ENCODE measurements at places on chromosomes 7 and 10. TPM values are rescaled to one million over a fixed set of nuclear protein-coding genes. Genes with fewer than 3 reads are reported as not detected.

DNA sequence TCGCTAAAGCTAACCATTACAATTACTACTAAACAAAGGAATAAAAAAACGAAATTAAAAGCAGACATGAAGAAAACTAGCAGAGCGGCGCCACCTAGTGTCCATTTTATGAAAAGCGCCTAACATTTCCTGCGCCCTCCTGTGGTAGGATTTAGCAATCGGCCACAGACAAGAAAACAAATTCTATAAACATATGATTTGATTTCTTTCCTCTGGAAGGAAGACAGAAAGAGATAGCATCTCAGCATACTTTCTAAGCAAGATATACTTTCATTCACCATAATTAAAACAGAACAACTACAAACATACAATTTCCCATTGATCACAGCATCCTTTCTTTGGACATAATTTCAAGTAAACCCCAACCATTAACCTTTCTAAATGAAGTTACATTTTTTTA, 337.7 kb upstream of the NPVF start:
- H3K4me1 ChIP-seq: no peaks in the 10 kb centered on the region
- H3K4me3 ChIP-seq: no peak overlapping the region

SLC25A13 gene
- 6.9 TPM for total RNA-seq

DNA sequence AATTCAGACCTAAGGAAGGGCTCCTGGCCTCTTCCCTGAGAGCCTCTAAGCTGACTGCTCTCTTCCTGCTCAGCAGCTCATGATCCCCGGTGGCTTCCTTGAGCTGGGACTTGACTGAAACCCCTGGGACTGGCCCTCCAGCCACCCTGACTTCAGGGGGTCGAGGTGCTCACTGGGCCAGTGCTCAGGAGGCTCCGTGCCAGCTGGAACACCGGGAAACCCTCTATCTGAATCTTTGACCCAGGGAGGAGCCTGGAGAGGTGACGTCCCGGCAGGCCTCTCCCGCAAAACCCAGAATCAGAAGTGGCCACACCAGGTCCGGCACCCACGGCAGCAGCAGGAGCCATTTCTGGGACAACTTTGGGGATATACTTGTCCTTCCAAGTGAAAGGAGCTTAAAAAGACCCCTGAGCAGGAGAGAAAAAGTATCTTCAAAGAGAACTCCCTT, 110.7 kb downstream of the WDR37 start:
- H3K36me3 ChIP-seq: no peaks in the 10 kb centered on the region
- H3K4me3 ChIP-seq: no peak overlapping the region
- no peak overlapping the region for H3K27ac ChIP-seq

- peaks cover 14% of the 10 kb centered on the region for H3K36me3 ChIP-seq
- no peak overlapping the region for H3K4me3 ChIP-seq
- H3K27me3 ChIP-seq: no peaks in the 10 kb centered on the region
- H3K27ac ChIP-seq: no peak overlapping the region
These were observed 6.5 kb downstream of the ARHGAP22 start for GRCh38 chr10:48598243-48598935.

DNA sequence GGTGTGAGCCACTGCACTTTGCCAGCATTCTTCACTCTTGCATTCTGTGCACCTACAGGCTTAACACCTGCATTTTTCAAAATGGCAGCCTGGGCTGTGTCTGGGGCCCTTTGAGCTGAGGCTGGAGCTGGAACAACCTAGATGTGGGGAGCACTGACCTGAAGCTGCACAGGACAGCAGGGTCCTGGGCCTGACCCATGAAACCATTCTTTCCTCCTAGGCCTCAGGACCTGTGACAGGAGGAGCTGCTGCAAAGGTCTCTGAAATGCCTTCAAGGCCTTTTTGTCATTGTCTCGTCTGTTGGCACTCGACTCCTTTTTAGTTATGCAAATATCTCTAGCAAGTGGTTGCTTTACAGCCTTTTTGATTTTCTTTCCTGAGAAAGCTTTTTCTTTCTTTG, 82.3 kb downstream of the INPP5A start:
- no peak overlapping the region for H3K4me3 ChIP-seq
- no peaks in the 10 kb centered on the region for H3K27me3 ChIP-seq
- no peak overlapping the region for H3K27ac ChIP-seq
- no peaks in the 10 kb centered on the region for H3K4me1 ChIP-seq
- no peaks in the 10 kb centered on the region for H3K36me3 ChIP-seq

DNA sequence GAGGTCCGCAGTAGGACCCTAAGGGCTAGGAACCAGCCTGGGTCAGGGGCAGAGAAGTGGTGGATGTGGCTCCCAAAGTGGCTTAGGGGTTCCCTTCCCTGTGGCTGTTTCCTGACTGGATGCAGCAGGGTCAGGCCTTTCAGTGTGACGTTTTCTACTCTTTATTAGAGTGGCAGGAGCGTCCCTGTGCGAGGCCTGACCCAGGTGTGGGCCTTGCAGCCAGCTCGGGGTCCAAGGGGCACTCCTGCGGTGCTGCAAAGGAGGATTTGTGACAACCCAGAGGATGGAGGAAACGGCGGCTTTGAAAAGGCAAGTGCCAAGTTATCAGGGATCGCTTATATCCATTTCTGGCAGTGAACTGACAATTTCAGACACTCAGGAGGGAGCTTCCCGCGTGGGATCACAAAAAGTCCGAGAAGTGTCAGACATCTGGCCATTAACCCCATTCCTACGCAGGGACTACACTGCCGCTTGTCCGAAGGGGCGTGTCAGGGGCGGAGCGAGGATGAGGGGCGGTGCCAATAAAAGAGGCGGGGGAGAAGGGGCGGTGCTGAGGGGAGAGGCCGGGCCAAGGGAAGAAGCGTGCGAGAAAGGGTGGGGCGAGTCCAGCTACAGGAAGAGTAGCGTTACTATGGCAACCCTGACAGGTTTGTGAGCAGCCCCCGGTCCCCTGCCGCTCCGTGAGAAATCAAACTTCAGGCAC, 98.8 kb upstream of the ZNF722 start:
- H3K27ac ChIP-seq: no peak overlapping the region
- H3K27me3 ChIP-seq: no peaks in the 10 kb centered on the region
- no peaks in the 10 kb centered on the region for H3K4me1 ChIP-seq
- no peak for DNase-seq

GRCh38 chr10:67790534-67791408, 47.2 kb downstream of the DNAJC12 start:
- peak; percentile 26 for DNase-seq
- no peaks in the 10 kb centered on the region for H3K27me3 ChIP-seq
- H3K4me3 ChIP-seq: no peak overlapping the region
- no peaks in the 10 kb centered on the region for H3K4me1 ChIP-seq
- H3K27ac ChIP-seq: no peak overlapping the region
- no peaks in the 10 kb centered on the region for H3K36me3 ChIP-seq

SEMA3D gene
- total RNA-seq: 12.1 TPM

GRCh38 chr7:131370523-131370968, 42.9 kb downstream of the MKLN1 start:
- peaks cover 11% of the 10 kb centered on the region for H3K4me1 ChIP-seq
- H3K4me3 ChIP-seq: no peak overlapping the region
- H3K27me3 ChIP-seq: no peaks in the 10 kb centered on the region
- DNase-seq: peak; percentile 78

TNPO3 gene
- 55.0 TPM for total RNA-seq

- no peak overlapping the region for H3K27ac ChIP-seq
- no peaks in the 10 kb centered on the region for H3K36me3 ChIP-seq
- H3K4me3 ChIP-seq: no peak overlapping the region
- H3K4me1 ChIP-seq: no peaks in the 10 kb centered on the region
- no peaks in the 10 kb centered on the region for H3K27me3 ChIP-seq
- DNase-seq: no peak
These were observed 655.8 kb upstream of the ANKRD30A start for GRCh38 chr10:36469585-36469984.

DNA sequence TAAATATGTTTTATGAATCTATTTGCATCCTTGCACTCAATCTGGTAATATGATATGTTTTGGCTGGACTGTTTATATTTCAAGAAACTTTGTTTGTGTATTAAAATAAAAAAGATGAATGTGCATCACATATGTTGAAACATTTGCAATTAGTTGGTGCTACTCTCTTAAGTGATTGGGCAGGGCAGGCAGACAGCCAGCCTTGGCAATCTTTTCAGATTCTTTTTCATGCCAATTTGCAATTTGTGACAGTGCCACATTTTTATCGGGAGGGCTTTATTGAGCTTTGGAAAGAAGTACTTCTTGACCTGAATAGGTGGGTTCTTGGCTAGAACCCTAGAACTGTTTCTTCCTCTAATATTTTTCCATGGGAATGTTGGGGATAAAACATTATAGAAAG, 152.2 kb downstream of the NXPH1 start:
- H3K36me3 ChIP-seq: no peaks in the 10 kb centered on the region
- no peak overlapping the region for H3K4me3 ChIP-seq
- no peaks in the 10 kb centered on the region for H3K27me3 ChIP-seq
- no peaks in the 10 kb centered on the region for H3K4me1 ChIP-seq

NRG3 gene
- total RNA-seq: not detected

- no peaks in the 10 kb centered on the region for H3K4me1 ChIP-seq
- H3K4me3 ChIP-seq: no peak overlapping the region
- DNase-seq: no peak
- no peak overlapping the region for H3K27ac ChIP-seq
- no peaks in the 10 kb centered on the region for H3K27me3 ChIP-seq
These were observed 402.2 kb downstream of the DNAJB6 start for GRCh38 chr7:157739031-157739430.

DNA sequence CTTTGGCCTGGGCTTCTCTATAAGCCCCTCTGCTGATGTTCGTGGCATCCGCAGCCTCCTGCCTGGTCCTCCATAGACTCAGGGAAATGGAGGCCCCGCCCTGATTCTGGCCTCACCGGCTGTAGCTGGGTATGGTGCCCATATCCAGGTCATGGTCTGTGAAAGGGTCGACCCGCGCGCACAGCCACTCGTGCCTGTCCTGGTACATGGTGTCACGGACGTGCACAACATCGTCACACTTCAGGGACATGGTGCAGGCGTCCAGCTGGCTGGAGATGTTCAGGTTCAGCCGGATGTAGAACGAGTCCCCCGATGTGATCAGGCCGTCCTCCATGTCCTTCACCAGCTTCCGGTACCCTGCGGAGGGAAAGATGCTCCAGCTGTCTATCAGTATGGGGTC, 75.1 kb upstream of the GNA12 start:
- H3K36me3 ChIP-seq: no peaks in the 10 kb centered on the region
- no peak overlapping the region for H3K4me3 ChIP-seq
- H3K4me1 ChIP-seq: no peaks in the 10 kb centered on the region
- no peak for DNase-seq
- H3K27ac ChIP-seq: no peak overlapping the region
- no peaks in the 10 kb centered on the region for H3K27me3 ChIP-seq

DNA sequence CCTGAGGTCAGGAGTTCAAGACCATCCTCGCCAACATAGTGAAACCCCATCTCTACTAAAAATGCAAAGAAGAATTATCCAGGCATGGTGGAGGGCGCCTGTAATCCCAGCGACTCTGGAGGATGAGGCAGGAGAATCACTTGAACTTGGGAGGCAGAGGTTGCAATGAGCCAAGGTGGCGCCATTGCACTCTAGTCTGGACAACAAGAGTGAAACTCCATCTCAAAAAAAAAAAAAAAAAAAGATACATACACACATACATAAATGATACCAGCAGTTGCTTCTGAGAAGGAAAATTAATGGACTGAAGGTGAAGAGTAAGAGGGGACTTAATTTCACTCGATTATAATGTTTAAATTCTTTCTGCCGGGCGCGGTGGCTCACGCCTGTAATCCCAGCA, 40.2 kb upstream of the PAX2 start:
- no peak overlapping the region for H3K4me3 ChIP-seq
- DNase-seq: no peak
- no peaks in the 10 kb centered on the region for H3K36me3 ChIP-seq
- no peaks in the 10 kb centered on the region for H3K4me1 ChIP-seq
- peaks cover 5% of the 10 kb centered on the region for H3K27me3 ChIP-seq

DNA sequence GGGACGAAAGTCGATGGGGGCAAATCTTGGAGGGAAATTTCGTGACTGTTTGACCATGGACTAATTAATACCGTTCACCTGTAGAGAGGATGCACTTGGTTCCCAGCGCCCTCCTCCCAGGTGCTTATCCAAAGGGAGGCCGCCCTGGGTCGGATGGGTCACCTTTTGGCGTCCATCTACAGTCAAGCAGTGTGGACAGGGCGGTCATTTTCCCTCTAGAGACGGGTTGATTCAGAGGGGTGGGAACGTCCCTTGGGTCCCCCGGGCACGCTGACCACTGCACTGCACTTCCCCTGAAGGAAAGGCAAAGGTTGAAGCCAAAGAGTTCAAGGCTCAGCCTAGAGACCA, 2.0 kb downstream of the PRR15 start:
- no peak for DNase-seq
- no peaks in the 10 kb centered on the region for H3K4me1 ChIP-seq
- H3K36me3 ChIP-seq: no peaks in the 10 kb centered on the region
- H3K27ac ChIP-seq: no peak overlapping the region

LRIT1 gene
- not detected for total RNA-seq

SFRP5 gene
- total RNA-seq: not detected

DNA sequence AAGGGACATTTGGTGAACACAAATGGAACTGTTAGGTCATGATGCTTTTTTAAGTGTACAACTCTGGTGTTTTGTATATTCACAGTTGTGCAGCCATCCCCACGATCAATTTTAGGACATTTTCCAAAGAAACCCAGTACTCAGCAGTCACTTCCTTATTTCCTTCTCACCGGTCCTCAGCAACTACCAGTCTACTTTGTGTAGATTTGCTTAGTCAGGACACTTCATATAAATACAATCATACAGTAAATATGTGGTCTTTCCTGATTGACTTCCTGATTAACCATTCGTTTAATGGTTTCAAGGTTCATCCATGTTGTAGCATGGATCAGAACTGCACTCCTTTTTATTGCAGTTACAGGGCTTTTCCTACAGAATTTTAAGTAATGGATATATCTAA, 14.4 kb downstream of the SGPL1 start:
- H3K4me1 ChIP-seq: peaks cover 16% of the 10 kb centered on the region
- no peaks in the 10 kb centered on the region for H3K27me3 ChIP-seq

BPGM gene
- total RNA-seq: 25.8 TPM

TEX47 gene
- total RNA-seq: not detected

DNA sequence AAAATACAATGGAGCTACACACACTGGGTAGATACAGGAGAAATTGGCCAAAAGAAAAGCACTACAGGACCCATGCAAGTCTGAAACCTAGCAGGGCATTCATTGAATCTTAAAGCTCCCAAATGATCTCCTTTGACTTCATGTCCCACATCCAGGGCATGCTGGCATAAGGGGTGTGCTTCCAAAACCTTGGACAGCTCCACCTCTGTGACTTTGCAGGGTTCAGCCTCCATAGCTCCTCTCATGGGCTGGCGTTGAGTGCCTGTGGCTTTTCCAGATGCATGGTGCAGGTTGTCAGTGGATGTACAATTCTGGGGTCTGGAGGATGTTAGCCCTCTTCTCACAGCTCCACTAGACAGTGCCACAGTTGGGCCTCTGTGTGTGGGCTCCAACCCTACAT, 626.3 kb upstream of the POT1 start:
- no peaks in the 10 kb centered on the region for H3K4me1 ChIP-seq
- H3K27me3 ChIP-seq: no peaks in the 10 kb centered on the region
- no peak overlapping the region for H3K4me3 ChIP-seq
- no peak for DNase-seq

- no peaks in the 10 kb centered on the region for H3K36me3 ChIP-seq
- peak; percentile 49 for DNase-seq
- no peak overlapping the region for H3K4me3 ChIP-seq
- no peak overlapping the region for H3K27ac ChIP-seq
These were observed 15.4 kb downstream of the ACSL5 start for GRCh38 chr10:112389271-112389822.

MSMB gene
- total RNA-seq: not detected

HKDC1 gene
- 2.1 TPM for total RNA-seq

LRRN3 gene
- 1.8 TPM for total RNA-seq

- H3K27ac ChIP-seq: no peak overlapping the region
- no peaks in the 10 kb centered on the region for H3K36me3 ChIP-seq
- DNase-seq: peak; percentile 4
- H3K4me3 ChIP-seq: no peak overlapping the region
- no peaks in the 10 kb centered on the region for H3K27me3 ChIP-seq
These were observed 676.8 kb downstream of the DNAJB9 start for GRCh38 chr7:109246330-109247077.

Data from fibroblast of lung (primary cell).